ENCODE measurements at places on chromosomes 12 and 14.

GRCh38 chr12:113245695-113246477, 24.6 kb downstream of the TPCN1 start:
- DNase-seq: no peak

DNA sequence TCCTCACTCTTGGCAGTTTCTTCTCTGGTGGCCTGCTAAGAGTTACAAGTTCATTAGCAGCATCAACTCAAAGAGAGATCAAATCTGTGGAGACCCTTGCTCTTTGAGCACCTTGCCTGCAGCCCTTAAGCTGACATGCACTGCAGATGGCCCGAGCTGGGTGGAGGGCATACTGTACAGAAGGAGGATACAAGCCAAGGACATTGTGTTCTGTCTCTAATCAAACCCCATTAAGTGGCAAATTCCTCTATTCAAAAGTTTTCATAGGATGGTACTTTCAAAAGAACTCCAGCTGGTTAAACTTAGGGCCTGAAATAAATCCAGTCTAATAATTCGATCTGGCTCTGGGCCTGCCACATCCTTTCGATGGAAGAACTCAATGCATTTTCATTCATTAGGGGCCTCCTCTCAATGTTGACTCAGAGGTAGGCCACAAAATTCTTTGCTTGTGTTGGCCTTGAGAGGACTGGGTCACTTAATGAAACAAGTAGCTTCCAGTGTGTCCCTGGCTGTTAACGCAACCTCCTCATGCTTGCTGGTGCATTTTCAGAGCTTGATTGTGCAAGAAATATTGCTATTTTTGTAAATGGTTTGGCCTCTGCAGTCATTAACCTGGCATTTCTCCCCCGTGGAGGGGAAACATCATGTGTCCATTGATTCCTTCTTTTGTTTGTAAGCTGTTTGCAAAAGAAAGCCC, 318.2 kb downstream of the NUAK1 start:
- DNase-seq: no peak

DNA sequence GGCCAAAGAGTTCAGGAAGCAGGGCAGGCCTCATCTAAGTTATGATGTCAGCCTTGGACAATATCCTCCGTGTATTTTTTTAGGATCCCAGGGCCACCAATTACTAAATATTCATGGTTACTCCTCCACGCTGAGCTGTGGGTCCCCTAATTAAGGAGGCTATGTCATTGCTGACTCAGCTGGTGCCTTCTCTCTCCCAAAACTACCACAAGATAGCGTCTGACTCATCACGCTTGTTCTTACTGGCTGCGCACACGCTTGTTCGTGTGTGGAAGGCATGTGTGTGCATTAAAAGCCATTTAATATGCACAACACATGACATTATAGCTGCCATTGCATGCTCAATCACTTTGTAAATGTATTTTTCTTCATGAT, 78.3 kb downstream of the GSC start:
- no peak for DNase-seq

DNA sequence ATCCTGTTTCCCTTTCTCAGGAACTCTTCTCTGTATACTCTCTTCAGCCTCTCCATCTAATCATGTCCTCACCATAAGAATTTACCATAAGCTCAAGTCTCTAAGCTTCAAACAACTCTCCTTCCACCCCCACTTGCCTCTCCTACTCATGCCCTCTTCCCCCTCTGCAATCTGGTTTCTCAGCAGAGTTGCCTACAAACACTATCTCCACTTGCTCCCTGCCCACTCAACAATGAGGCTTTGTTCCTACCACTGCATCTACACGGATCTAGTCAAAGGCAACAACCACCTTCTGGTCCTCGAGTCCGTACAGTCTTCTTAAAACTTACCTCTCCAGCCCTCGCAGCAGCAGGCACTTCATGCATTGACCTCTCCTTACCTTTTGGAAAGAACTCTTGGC, 17.2 kb upstream of the FBLN5 start:
- DNase-seq: no peak

DNA sequence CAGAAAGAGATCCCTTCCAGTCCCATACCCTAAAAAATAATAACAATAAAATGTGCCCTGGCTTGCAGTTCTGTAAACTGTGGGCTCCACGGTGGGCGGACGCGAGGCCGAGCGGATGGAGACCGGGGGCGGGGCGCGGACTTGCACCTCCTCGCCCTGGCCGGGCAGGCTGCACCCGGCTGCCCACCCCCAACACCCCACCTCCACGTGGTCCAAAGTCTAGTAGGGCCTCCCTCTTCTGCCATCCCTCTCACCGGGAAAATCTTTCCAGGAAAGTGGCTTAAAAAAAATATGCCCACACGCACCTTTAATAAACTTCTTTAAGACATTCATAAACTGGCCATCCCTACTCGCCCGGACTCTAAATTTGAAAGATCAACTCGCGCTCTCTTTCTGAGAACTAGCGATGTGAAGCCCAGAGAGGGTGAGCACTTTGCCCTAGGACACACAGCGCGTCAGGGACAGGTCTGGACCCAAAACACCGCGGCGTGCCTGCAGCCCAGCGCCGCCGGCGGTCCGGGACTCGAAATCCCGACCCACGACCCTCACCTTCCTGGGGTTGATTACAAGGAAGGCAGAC, 1.9 kb upstream of the BCL11B start:
- DNase-seq: no peak

DNA sequence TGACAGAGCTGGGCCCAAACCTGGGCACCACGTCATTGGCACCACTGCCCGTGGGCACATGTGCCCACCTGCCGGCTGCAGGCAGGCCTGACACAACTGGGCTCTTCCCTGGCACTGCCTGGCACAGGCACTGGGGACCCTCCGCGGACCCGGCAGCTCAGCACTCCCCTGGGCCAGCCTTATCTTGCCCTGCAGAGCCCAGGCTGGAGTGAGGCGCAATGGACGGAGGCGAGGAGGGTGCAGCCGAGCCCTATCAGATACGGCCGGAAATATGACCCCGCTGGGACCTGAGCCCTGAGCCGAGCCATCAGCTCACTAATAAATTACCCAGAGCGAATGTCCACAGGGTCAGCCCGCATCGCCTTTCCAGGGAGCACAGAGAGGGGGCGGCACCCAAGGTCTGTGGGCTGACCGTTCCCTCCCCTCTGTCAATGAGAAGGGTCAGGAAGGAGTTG, 1.7 kb upstream of the C14orf180 start:
- DNase-seq: no peak

GRCh38 chr12:88552610-88553079, 27.6 kb downstream of the KITLG start:
- no peak for DNase-seq

DNA sequence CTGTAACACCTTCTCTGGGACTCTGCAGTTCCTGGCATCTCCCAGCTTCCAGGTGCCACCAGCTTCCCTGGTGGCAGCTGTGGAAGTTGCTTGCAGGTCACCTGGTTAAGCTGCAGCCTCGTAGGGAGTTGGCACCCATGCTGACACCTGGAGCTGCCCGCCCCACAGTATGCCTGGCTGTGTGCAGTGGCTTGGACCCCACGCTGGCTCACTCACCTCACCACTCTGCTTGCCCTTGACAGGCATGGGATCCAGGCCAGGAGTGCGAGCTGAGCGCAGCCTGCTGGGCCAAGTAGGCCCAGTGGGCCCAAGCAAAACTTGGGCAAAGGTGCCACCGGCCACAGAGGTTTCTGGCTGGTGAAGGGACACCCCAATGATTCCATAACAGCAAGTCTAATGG, 48.5 kb downstream of the EGLN3 start:
- DNase-seq: no peak

- DNase-seq: no peak
Measured at GRCh38 chr12:71721783-71722505, 32.7 kb upstream of the RAB21 start.

- no peak for DNase-seq
Measured at GRCh38 chr12:52416795-52417194, 10.7 kb upstream of the KRT82 start.

DNA sequence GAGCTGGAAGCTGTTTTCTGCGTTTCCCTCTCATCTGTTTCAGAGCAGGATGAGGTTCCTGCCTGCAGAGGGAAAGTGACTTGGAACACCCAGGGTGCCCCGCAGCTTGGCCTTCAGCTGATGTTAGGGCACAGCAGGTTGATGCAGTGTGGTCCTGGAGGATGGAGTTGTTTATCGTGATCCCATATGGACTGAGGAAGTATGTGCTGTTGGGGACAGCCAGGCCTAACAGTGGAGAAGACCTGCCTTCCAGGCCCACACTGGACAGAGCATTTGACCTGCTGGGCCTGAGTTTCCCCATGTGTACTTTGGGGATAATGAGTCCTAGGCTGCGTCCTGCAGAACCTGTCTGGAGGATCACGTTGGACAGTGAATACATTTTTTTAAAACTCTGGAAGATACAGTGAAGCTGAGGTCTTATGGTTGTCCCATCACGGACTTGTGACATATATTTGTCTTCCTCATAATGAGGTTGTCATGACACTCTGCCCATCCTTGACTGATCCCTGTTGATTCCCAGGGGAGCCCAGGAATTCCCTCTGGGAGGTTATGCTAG, 12.8 kb downstream of the SERPINA1 start:
- DNase-seq: no peak

DNA sequence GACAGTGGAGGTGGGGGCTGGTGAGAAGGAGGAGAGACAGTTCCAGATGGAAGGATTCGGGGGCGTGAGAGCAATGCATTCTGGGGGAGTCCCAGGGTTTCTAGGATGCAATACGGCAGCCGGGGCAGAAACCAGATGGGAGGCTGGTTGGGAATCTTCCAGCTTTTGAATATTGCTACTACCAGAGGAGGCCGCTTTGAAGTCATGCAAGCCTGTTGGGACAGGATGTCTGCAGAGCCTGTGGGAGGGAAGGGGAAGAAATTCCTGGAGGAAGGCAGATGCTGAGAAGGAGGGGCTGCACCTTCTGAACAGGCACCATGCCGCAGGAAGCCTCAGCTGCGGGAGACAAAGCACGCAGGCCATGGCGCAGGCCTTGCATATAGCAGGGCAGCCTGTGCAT, 105.4 kb downstream of the APAF1 start:
- DNase-seq: no peak

DNA sequence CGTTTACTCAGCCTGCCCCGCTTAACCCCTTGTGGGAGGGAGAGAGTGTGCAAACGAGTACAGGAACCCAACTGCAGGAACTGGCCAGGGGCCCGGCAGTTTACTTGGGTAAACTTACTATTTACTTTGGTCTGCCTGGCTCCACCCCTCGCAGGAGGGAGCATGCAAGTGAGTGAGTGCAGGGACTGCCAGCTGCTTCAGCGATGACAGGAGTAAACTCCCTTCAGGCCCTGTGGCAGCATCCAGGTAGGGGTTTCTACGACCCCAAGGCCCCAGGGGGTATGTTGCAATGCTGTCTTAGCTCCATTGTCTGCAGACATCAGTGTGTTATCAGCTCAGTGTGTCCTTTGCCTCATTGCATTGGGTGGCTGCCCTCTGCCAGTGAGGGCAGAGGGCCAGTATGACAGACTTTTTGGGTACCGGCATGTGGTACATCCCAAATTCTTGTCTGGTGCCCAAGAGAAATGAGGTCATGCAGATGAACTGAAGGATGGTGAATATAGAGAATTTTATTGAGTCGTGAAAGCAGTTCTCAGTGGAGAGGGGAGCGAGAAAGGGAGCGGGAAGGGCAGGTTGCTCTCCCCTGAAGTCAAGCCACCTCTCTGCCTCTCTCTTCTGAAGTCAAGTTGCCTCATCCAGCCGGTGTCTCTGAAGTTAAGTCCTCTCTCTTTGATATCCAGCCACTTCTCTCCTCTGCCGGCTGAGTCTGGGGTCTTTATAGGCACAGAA, 181.8 kb downstream of the FUT8 start:
- DNase-seq: no peak

DNA sequence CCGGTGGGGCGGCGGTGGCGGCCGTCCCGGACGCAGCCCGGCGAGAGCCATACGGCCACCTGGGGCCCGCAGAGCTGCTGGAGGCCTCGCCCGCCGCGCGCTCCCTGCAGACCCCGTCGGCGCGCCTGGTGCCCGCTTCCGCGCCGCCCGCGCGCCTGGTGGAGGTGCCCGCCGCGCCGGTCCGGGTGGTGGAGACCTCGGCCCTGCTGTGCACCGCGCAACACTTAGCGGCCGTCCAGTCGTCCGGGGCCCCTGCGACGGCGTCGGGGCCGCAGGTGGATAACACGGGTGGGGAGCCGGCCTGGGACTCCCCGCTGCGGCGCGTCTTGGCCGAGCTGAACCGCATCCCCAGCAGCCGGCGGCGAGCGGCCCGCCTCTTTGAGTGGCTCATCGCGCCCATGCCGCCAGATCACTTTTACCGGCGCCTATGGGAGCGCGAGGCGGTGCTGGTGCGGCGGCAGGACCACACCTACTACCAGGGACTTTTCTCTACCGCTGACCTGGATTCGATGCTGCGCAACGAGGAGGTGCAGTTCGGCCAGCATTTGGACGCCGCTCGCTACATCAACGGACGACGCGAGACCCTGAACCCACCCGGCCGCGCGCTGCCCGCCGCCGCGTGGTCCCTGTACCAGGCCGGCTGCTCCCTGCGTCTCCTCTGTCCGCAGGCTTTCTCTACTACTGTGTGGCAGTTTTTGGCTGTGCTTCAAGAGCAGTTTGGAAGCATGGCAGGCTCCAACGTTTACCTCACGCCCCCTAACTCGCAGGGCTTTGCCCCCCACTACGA, 716 bp downstream of the RIOX1 start:
- DNase-seq: peak; percentile 73

GRCh38 chr14:60356906-60357550, 108.0 kb downstream of the PPM1A start:
- no peak for DNase-seq

DNA sequence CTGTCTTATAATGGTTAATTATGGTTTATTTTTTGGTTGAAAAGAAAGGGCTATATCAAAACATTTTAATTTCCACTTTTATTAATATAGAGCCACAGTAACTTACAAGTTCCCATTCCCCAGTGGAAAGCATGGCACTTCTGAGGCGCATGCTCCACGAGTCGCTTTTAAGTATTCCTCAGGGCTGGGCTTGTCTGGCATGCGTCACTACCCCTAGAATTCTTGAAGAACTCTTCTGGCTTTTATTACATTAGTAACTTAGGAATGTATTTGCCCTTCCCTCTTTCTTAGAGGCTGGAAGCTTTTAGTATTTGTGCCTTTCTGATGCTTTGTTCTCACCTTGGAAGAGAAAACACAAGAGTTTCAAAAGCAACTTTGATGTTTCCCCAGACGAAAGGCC, 81.1 kb downstream of the ESR2 start:
- DNase-seq: no peak
